Eye (tissue), 1 donor: ENCODE measurements at places on chromosomes 1 and 21.

GRCh38 chr1:107141491-107142126, 770 bp downstream of the NTNG1 start:
- DNase-seq: peak; percentile 81

DNA sequence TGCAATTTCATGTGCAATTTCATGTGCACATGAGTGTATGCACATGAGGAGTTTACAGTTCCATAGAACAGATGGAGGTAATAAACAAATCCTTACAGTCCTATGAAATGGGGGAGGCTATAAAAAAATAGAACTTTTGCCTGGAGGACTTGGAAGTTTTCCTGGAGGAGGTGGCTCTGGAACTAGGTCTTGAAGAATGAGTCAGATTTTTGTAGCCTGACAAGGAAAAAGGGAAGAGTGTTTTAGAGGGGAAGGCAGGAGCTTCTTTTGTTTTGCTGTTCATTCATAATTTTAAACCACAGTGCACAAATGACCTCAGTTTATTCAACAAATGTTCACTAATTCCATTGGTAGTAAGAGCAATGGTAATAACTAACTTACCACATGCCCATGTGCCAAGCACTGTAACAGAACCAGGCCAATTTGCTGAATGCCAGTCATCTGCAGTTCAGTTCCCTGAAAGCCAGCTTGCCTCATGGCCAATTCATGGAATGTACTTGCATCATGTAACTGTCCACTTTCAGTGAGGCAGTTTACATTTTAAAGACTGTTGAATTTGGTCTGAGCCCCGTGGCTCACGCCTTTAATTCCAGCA, 2.7 kb downstream of the DIO1 start:
- no peak for DNase-seq

- DNase-seq: peak; percentile 77
Observed at GRCh38 chr1:46489638-46490405, at the start of gene DMBX1. TSS of gene DMBX1 (plus strand) at chr1:46489836. CDS start at chr1:46507011, 17,175 bp downstream.

- DNase-seq: no peak
Observed at GRCh38 chr21:31667639-31668038, 8.1 kb downstream of the SOD1 start.

GRCh38 chr1:160375788-160376524, 9.1 kb downstream of the NHLH1 start:
- DNase-seq: peak; percentile 68

DNA sequence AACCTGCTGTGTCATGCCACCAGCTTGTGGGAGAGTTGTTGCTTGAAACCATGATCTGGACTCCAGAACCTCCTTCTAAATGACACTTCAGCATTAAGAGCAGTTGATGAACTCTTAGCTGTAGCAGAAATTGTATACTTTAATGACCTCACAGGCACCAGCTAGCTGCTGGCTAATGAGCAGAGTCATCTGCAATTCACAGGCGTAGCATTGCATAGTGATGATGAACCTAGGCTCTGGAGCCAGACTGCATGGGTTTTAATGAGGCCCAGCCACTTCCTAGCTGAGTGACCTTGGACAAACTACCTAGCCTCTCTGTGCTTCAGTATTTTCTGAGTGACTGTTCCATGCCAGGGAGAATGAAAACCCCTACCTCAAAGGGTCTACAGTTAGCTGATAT, 407.1 kb downstream of the LMO4 start:
- DNase-seq: no peak

- peak; percentile 57 for DNase-seq
Observed at GRCh38 chr1:25065321-25065721, 135.2 kb upstream of the RUNX3 start.

GRCh38 chr1:48611841-48612240, 139.8 kb upstream of the SPATA6 start:
- no peak for DNase-seq

GRCh38 chr1:178581351-178582303, 68.7 kb downstream of the TEX35 start:
- peak; percentile 73 for DNase-seq

- no peak for DNase-seq
Observed at GRCh38 chr1:48681476-48682305, 95.0 kb downstream of the BEND5 start.

DNA sequence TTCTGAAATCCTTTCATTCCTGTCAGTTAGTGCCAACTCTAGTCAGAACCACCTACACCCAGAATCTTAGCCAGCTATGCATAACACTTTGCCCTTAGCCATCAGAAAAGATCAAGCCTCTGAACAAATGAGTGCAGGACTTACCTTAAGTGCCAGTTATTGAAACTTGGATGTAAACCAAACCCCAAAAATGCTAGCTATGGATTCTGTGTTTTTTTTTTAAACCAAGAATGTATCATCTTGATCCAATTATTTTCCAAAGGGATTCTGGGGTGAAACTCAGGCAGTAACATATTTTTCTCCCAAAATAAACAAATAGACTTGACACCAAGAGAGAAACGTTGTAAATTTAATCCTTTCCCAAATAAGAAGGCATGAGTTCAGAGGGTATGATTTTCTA, 538.6 kb upstream of the ADAMTS5 start:
- peak; percentile 46 for DNase-seq

- no peak for DNase-seq
Observed at GRCh38 chr21:15893902-15894301, 164.1 kb downstream of the USP25 start.

DNA sequence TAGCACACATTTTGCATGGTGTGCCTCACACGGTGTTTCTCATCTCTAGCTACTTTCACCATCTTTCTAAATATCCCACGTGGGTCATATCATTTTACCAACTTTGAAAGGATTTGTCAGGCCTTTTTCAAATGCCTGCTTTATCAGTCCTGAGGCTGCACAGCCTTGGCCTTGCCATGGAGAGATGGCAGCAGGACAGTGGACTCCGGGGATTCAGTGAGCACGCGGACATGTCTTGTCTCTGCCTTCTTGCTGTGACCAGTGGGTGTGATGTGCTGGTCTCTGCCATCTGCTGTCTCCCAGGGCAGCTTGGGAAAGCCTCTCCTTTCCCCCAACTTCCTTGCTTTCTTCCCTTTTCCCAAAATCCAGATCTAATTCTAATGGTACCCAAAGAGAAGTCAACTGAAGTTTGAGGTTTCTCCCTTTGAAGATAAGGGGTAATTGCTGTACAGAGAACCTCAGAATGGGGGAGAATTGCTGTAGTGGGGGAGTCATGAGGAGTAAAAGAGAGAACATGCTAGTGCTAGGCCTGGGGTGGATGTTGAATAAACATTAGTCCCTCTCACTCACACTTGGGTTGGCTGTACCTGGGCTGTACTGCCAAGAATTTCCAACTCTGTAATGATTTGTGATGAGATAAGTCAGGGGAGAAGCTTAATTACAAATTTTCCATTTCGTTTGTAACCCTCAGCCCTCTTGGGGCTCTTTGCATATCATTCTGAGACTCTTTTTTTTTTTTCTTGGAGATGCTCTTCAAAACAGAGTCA, 99.5 kb downstream of the GALNT2 start:
- no peak for DNase-seq

DNA sequence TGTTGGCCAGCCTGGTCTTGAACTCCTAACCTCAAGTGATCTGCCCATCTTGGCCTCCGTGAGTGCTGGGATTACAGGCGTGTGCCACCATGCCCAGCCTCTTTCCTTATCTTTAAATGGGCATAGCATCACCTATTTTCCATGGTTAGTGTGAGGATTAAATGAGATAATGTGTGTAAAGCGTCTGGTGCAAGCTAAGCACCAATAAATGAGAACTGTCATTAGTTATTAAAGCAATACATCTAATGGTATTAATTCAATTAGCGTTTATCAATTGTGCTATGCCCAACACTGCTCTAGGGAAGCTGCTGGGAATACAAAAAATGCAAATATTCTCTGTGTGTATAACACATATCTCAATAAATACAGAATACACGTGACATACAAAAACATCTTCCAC, 10.0 kb downstream of the EXOC8 start:
- no peak for DNase-seq

- no peak for DNase-seq
Observed at GRCh38 chr1:53381790-53382401, 54.0 kb upstream of the LRP8 start.

- DNase-seq: no peak
Observed at GRCh38 chr1:83909687-83910086, 89.2 kb downstream of the TTLL7 start.

- no peak for DNase-seq
Observed at GRCh38 chr1:10437052-10437451, 6.8 kb downstream of the CENPS start.

GRCh38 chr1:36844917-36845316, 189.4 kb downstream of the GRIK3 start:
- DNase-seq: peak; percentile 40

DNA sequence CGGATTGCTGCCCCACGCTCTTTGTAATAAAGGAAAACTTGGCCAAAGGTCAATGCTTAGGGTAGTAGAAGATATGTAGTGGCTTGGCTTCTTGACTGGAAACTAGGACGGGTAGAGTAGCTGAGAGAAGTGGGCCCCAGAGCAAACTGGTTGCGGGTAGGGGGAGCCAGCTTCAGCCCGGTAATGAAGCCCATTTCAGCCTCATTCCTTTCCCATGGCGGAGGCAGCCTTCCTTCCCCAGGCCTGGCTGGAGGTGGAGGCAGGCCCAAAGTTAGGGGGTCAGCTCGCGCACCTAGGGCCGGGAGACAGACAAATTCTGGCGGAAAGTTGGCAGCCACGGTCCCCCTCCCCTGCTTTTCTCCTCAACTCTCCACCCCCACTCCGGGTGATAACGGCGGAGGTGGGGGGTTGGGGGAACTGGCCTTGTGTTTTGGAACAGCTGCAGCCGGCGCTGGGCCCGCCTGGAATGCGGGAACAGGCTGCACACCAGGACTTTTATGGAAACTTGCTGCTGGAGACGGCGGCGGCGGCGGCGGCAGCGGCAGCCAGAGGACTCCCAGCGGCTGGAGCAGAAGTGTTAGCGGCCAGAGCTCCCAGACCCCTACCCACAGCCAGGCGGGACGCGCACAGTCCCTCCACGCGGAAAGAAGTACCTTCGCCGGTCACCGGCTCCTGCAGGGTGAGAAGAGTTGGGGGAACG, at the start of gene NEXN:
NEXN (plus strand) TSS at position 544 of the 700 bp plus-strand sequence. CDS start 27,483 bp downstream, outside the sequence.
- DNase-seq: peak; percentile 90
